ENCODE measurements at places on chromosomes 2 and 18. TPM values are rescaled to one million over a fixed set of nuclear protein-coding genes. Genes with fewer than 3 reads are reported as not detected.

GFPT1 gene
- total RNA-seq, result 39.7 TPM

RGPD8 gene
- 8.7 TPM for total RNA-seq

DHX57 gene
- 6.9 TPM for total RNA-seq

DSG1 gene
- 4.7 TPM for total RNA-seq

CD28 gene
- 1.6 TPM for total RNA-seq

MOB4 gene
- 23.5 TPM for total RNA-seq

IMP4 gene
- 86.9 TPM for total RNA-seq

SERPINB3 gene
- total RNA-seq, result not detected

ELP2 gene
- 31.4 TPM for total RNA-seq

KCNK3 gene
- total RNA-seq, result 47.5 TPM

COBLL1 gene
- total RNA-seq, result 14.9 TPM

RND3 gene
- 9.6 TPM for total RNA-seq

IL36RN gene
- not detected for total RNA-seq

QPCT gene
- 1.1 TPM for total RNA-seq

C2orf81 gene
- total RNA-seq, result 0.94 TPM

FSHR gene
- total RNA-seq, result 1.1 TPM

TTN gene
- 1,330 TPM for total RNA-seq

REEP1 gene
- 29.4 TPM for total RNA-seq

CD8B2 gene
- total RNA-seq, result not detected

OTOS gene
- not detected for total RNA-seq

GYPC gene
- total RNA-seq, result 53.8 TPM

FBXO15 gene
- total RNA-seq, result not detected

REG1A gene
- total RNA-seq, result not detected

UGT1A7 gene
- not detected for total RNA-seq

FOXD4L1 gene
- total RNA-seq, result not detected

GCG gene
- not detected for total RNA-seq

MFF gene
- total RNA-seq, result 116 TPM

RTP5 gene
- total RNA-seq, result not detected

IL1R2 gene
- total RNA-seq, result 16.1 TPM

MAP3K19 gene
- total RNA-seq, result not detected

CHST9 gene
- 0.90 TPM for total RNA-seq

TUBA3E gene
- total RNA-seq, result 9.5 TPM

MAPRE3 gene
- 20.6 TPM for total RNA-seq

LINC00305 gene
- total RNA-seq, result not detected

SLC8A1 gene
- total RNA-seq, result 738 TPM

STK36 gene
- 6.0 TPM for total RNA-seq

FOXI3 gene
- not detected for total RNA-seq

TSHZ1 gene
- 19.4 TPM for total RNA-seq

TNFRSF11A gene
- total RNA-seq, result 0.56 TPM

IL1RL2 gene
- not detected for total RNA-seq

ALK gene
- 0.26 TPM for total RNA-seq

CAPN14 gene
- total RNA-seq, result 0.22 TPM

ITGA6 gene
- total RNA-seq, result 54.3 TPM

GREB1 gene
- 3.1 TPM for total RNA-seq

UPP2 gene
- not detected for total RNA-seq

PTH2R gene
- not detected for total RNA-seq

RBFA gene
- total RNA-seq, result 11.9 TPM

EFEMP1 gene
- 246 TPM for total RNA-seq

PSTPIP2 gene
- 3.4 TPM for total RNA-seq

B4GALT6 gene
- total RNA-seq, result 5.6 TPM

SIX3 gene
- total RNA-seq, result not detected

SCN1A gene
- total RNA-seq, result 0.44 TPM

SERPINB13 gene
- total RNA-seq, result not detected

PPP1CB gene
- 185 TPM for total RNA-seq

RFX8 gene
- not detected for total RNA-seq

CABYR gene
- 0.41 TPM for total RNA-seq
